BE2C (cell line): ENCODE measurements at places on chromosomes 5 and 9.

GRCh38 chr9:137812356-137813023, 65.1 kb upstream of the CACNA1B start:
- no peak for DNase-seq

- DNase-seq, result no peak
Measured at GRCh38 chr5:40955313-40955712, 46.0 kb downstream of the C7 start.

- DNase-seq, result no peak
Measured at GRCh38 chr5:96733771-96734500, 71.8 kb downstream of the CAST start.

DNA sequence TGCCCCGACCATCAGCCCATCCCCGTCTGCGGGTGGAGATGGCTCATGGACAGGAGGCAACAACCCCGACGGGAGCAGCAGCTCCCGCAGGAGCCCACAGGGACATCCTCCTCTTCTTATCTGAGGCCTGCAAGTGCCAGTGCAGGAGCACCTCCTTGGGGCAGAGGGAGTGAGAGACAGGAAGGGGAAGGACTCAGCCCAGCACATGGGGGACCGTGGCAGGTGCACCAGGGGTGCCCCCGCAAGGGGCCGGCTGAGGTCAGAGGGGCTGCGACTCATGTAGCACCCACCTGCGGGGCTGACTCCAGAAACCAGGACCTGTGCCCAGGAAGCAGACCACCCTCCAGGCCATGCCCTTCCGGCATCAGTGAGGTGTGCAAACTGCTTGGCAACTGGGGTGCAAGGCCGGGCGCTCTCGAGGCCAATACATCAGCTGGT, 259.8 kb upstream of the ADAMTS16 start:
- DNase-seq, result no peak

GRCh38 chr9:89625721-89626687, 21.2 kb downstream of the GADD45G start:
- no peak for DNase-seq

DNA sequence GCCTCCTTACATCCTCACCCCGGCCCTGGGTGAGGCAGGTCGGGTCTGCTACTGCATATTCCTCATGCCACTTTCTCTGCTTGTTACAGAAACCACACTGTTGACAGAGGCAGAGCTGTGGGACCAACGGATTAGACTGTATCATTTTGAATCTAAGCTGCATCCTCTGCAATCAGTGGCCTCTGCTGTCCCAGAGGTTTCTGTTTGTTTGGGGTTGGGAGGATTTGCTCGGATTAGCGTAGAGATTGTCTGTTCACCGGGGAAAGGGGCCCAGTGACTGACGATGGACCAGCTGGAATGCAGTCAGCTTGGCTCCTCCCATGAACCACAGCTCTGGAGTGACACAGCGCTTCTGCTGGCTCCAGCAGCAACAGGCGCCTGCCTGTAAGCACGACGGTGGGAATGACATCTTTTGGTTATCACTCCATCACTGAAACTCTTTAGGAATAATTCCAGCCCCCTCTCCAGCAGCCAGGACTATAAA, 37.3 kb upstream of the ADRA1B start:
- DNase-seq, result peak; percentile 84

DNA sequence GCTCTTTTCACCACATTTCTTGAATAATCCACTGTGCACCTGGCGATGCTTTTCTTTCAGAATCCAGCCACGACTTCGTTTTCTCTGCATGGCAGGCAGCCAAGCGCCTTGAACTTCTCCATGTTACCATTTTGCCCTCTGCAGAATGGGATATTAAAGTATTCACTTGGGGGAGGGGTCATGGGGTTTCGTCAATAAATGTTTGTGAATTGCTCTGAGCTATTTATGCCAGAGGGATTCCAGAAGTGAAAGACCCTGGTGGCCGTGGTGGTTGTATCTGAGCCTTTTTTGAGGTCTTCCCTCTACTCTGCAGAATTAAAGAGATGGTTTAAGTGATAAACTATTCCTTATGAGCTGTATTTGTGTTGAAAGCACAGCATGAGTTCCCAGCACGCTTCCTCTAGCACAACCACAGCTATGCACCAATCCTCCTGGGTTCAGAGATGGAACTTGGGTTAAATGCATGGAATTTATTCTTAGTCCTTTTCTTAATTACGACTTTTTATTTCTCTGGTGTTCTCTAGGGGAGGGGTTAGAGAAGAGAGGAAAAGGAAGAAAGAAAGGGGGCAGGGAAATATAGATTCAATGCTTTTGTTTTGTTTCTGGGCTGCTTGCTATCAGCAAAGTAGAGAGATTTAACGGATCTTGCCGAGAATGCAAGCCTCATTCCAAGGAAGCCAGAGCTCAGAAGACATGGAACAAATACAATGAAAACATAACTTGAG, 478.2 kb upstream of the TNC start:
- DNase-seq, result no peak

GRCh38 chr9:101442318-101442717, 6.7 kb upstream of the ALDOB start:
- no peak for DNase-seq

GRCh38 chr9:107487521-107488374, 1.8 kb downstream of the KLF4 start:
- DNase-seq, result peak; percentile 64
